ENCODE measurements at places on chromosomes 1 and 21.

DNA sequence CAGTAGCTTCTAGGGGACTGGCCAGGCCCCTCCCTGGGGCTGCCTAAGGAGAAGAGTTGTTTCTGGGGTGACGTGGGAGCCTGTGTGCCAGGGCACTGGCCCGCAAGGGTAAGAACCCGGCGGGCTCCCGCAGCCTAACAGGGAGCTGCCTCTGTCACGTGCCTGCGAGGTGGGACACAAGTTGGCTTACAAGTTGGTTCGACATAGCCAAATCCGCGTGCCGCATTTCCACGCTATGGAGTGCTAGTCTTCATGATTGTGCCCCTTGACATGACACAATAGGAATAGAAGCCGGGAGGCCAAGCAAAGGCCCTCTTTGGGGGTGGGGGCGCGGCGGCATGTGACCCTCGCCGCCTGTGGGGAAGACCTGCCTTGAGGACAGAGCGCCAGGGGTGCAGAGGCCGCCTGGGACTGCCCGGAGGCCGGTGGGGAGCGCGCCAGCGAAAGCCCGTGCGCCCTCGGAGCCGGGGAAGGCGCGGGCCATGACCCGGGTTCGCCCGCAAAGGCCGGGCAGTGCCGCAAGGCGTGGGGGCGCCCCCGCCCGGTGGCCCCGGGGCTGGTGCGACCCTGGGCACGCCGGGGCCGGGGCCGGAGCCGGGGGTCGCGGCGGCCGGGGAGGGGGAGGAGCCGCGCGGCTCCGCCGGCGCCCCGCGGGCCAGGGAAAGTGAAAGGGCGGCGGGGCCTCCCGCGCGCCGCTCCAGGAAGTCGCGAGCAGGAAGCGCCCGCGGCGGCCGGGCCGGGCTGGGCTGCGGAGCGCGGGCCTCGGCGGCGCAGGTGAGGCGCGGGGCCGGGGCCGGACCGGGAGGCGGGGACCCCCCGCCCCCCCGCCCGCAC lies at the start of gene SLC37A1:
TSS of gene SLC37A1 (plus strand) at position 702 of the 834 bp plus-strand sequence. CDS start 4,603 bp downstream, outside the sequence.
- H3K27me3 ChIP-seq = no peaks in the 10 kb centered on the region
- DNase-seq = no peak
- H3K27ac ChIP-seq = peak within 1 kb of the TSS; percentile 65
- peaks cover 29% of the 10 kb centered on the region for H3K4me1 ChIP-seq
- H3K36me3 ChIP-seq = peaks cover 2% of the 10 kb centered on the region

DNA sequence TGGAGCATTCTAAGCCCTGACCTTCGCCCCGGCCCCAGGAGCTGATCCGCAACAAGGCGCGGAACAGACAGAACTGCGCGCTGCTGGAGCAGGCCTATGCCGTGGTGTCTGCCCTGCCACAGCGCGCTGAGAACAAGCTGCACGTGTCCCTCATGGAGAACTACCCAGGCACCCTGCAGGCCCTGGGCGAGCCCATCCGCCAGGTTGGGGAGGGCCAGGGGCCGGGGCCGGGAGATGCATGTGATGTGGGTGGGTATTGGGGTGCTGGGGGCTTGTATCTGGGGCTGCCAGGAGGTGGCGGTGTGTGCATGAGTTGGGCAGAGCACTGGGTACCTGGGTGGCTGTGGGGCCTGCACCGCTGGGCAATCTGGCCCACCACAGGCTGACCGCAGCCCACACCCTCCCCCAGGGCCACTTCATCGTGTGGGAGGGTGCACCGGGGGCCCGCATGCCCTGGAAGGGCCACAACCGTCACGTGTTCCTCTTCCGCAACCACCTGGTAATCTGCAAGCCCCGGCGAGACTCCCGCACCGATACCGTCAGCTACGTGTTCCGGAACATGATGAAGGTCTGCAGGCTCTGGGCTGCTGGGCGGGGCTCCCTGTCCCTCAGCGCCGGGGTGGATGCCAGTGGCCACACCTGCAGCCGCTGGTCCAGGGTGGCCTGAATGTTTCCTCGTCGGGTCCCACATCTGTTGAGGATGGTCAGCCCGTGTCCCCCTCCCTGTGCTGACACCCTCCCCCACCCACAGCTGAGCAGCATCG lies 65.8 kb downstream of the TRIM11 start:
- no peak overlapping the region for H3K4me3 ChIP-seq
- H3K4me1 ChIP-seq = no peaks in the 10 kb centered on the region

DNA sequence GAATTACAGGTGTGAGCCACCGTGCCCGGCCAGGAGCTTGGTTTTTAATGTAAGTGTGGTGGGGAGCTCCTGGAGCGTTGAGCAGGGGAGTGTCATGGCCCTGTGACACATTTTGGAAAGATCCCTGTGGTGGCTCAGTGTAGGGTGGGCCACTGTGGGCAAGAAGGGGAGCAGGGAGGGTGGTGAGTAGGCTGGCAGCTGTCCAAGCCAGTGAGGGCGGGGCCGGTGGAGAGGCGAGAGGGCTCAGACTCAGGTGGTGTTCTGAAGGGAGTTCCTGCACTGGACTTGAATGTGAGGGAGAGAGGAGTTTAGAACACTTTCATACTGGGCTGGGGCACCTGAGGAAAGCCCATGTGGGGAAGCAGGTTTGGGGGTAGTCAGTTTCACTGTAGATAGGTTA lies 3.1 kb upstream of the EVA1B start:
- H3K4me3 ChIP-seq = no peak overlapping the region
- H3K27me3 ChIP-seq = no peaks in the 10 kb centered on the region
- peaks cover 25% of the 10 kb centered on the region for H3K4me1 ChIP-seq
- no peak for DNase-seq
- no peaks in the 10 kb centered on the region for H3K36me3 ChIP-seq
- no peak overlapping the region for H3K27ac ChIP-seq

DNA sequence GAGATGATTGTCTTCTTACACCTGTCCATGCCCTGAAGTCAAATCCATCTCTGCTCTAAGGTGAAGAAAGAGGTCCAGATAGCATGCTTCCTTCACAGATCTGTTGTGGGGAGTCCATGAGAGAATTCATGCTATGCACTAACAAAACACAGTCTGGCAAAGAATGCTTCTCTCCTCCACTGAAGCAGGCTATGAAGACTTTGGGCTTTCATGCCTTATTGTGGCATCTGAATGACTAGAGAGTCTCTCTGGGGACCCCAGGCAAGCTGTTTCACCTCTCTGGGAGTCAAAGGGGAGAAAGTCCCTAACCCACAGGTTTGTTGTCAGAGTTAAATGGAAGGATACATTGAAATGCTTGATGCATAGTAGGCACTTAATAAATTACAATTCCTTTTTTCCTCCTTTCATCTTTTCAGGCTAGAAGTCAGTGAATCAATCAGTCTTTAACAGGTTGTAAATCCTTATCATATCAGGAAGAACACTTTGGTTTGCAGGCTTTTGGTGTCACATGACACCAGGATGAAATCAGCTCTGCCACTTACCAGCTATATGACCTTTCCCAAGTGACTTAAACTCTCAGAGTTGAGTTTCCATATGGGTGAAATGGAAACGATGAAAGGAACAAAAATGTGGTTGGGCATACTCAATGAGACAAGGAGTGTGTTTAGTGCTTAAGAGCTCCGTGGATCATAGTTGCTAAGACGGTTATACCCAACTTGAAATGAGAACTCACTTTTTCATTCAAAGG lies 200.1 kb upstream of the DAB1 start:
- no peaks in the 10 kb centered on the region for H3K4me1 ChIP-seq
- no peak overlapping the region for H3K27ac ChIP-seq
- H3K4me3 ChIP-seq = no peak overlapping the region
- no peaks in the 10 kb centered on the region for H3K36me3 ChIP-seq
- H3K27me3 ChIP-seq = no peaks in the 10 kb centered on the region
- no peak for DNase-seq

- no peak for DNase-seq
- H3K27me3 ChIP-seq = no peaks in the 10 kb centered on the region
- H3K4me1 ChIP-seq = no peaks in the 10 kb centered on the region
- H3K36me3 ChIP-seq = no peaks in the 10 kb centered on the region
Observed at GRCh38 chr21:14838400-14838799, 226.4 kb downstream of the NRIP1 start.

DNA sequence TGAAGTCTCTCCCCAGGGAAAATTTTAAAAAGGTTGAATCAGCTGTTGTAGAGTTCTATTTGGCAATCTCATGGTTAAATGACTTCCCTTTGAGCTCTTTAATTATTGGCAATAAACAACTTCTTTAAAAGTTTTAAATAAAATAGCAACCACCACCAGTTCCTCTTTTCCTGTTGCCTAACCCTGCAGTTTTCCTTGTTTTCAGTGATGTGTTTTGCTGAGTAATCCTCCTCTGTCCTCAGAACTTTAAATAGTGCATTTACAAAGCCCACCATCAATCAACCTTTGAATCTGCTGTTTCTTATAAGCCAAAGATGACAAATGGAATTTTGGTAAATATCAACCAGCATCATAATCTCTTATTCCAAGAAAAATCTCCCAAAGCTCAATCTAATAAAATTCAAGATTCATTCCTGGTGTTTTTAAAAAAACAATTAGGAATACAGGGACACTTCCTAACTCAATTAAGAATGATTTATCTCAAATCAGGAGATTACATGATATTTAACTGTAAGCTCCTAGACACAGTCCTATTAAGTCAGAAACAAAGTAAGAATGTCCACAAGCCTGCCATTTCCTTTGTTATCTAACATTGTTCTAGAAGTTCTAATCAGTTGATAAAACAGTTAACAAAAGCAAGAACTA lies 14.8 kb downstream of the AVPR1B start:
- no peaks in the 10 kb centered on the region for H3K4me1 ChIP-seq
- H3K36me3 ChIP-seq = no peaks in the 10 kb centered on the region
- H3K27ac ChIP-seq = no peak overlapping the region
- H3K27me3 ChIP-seq = no peaks in the 10 kb centered on the region

GRCh38 chr1:30184393-30185141 lies 538.8 kb downstream of the MATN1 start:
- no peak for DNase-seq
- H3K27me3 ChIP-seq = no peaks in the 10 kb centered on the region
- no peak overlapping the region for H3K4me3 ChIP-seq
- no peak overlapping the region for H3K27ac ChIP-seq
- no peaks in the 10 kb centered on the region for H3K36me3 ChIP-seq

GRCh38 chr1:93686504-93687250 lies 5.0 kb upstream of the BCAR3 start:
- no peak overlapping the region for H3K27ac ChIP-seq
- H3K36me3 ChIP-seq = no peaks in the 10 kb centered on the region
- H3K4me1 ChIP-seq = peaks cover 4% of the 10 kb centered on the region
- H3K4me3 ChIP-seq = no peak overlapping the region
- no peak for DNase-seq

- no peaks in the 10 kb centered on the region for H3K36me3 ChIP-seq
- H3K4me3 ChIP-seq = no peak overlapping the region
- no peak for DNase-seq
- no peaks in the 10 kb centered on the region for H3K4me1 ChIP-seq
- H3K27ac ChIP-seq = no peak overlapping the region
Observed at GRCh38 chr1:56566061-56566744, 13.2 kb downstream of the PLPP3 start.

GRCh38 chr1:212819726-212820125 lies 27.7 kb downstream of the SPATA45 start:
- DNase-seq = no peak
- no peak overlapping the region for H3K4me3 ChIP-seq
- H3K27ac ChIP-seq = no peak overlapping the region

GRCh38 chr1:53341521-53341895 lies 13.6 kb upstream of the LRP8 start:
- no peak for DNase-seq
- no peaks in the 10 kb centered on the region for H3K27me3 ChIP-seq
- H3K4me1 ChIP-seq = no peaks in the 10 kb centered on the region
- no peak overlapping the region for H3K4me3 ChIP-seq
- H3K36me3 ChIP-seq = no peaks in the 10 kb centered on the region
- no peak overlapping the region for H3K27ac ChIP-seq

DNA sequence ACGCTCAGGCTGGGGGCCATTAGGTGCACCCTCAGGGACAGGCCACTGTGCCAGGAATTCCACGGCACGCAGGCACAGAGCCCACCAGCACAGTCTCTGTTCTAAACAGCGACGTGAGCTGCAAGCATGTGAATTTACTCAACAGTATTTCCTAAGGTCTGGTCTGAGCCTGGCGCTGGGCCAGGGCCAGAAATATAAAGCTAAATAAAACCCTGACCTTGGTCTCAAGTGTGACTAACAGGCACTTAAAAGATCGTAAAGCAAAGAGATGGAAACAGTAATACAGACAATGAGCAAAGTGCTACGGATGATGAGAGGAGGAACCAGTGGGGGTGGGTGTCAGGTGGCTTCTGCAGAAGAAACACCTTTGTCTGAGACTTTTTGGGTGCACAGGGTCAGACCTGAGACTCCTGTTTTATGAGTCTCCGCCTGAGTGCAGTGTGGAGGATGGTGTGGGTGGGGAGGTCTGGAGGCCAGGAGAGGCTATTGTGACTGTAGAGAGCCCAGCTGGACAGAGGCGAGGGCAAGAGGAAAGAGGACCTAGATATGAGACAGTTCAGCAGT lies 53.4 kb upstream of the EDN2 start:
- no peak overlapping the region for H3K4me3 ChIP-seq
- no peaks in the 10 kb centered on the region for H3K36me3 ChIP-seq
- H3K27me3 ChIP-seq = no peaks in the 10 kb centered on the region
- no peak overlapping the region for H3K27ac ChIP-seq

DNA sequence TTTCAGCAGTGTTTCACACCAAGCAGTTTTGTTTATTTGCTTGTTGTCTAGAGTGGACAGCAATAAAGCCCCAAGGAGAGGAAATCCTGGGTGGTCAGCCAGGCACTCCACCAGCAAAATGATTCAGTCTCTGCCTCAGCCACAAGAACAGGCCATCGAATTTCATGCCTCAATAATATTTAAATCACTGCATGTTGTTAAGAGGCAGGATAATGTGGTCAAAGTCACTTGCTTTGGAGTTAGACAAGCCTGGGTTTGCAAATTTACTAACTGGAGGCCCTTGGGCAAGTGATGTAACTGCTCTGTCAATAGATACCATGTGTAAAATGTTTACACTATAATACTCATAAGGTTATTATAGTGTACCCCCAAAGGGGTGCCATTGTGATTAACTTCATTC lies 349.6 kb downstream of the LMO4 start:
- H3K27ac ChIP-seq = no peak overlapping the region
- H3K4me3 ChIP-seq = no peak overlapping the region
- no peaks in the 10 kb centered on the region for H3K36me3 ChIP-seq
- no peaks in the 10 kb centered on the region for H3K4me1 ChIP-seq
- no peak for DNase-seq

DNA sequence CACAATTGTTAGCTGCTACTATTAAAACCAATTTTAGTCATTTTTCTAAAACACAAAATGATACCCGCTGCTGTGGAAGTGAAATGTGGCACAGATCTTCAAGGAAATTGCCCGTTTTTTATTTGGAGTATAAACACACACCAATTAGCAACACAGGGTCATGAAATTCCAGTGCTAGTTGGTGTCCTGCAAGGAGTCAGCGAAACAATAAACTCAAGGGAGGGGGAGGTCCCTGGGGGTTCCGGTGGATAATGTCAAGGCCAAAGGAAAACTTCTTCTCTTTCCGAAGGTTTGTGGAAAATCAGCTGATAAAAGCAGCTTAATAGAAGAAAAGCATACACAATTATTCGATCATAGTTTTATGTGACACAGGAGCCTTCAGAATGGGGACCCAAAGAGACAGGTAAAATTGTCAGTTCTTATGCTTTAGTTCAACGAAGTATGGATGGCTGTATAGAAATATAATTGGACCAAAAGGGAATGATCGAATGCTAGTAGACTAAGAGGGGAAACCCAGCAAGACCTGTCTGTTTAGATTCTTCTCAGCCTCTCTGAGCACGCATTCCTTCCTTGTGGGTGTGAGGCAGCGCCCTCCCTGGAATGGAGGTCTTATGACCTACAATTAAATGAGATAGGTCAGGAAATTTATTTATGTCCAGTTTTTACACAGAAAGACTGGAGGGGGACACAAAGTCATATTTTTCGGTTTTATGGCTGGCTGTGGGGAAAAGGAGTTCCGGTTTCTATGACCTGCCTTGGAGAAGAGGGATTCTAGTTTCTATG lies 65.9 kb downstream of the KCNK1 start:
- no peak overlapping the region for H3K4me3 ChIP-seq
- H3K36me3 ChIP-seq = no peaks in the 10 kb centered on the region
- H3K27me3 ChIP-seq = no peaks in the 10 kb centered on the region
- H3K4me1 ChIP-seq = no peaks in the 10 kb centered on the region
